ENCODE measurements at places on chromosomes 6 and 20.

- H3K27me3 ChIP-seq = peaks cover 75% of the 10 kb centered on the region
- no peak for DNase-seq
- H3K4me3 ChIP-seq = no peak overlapping the region
- H3K4me1 ChIP-seq = no peaks in the 10 kb centered on the region
- no peaks in the 10 kb centered on the region for H3K36me3 ChIP-seq
Observed at GRCh38 chr20:572727-573126, 29.1 kb upstream of the CSNK2A1 start.

GRCh38 chr6:70414813-70415212 lies 1.5 kb downstream of the FAM135A start:
- peaks cover 24% of the 10 kb centered on the region for H3K4me1 ChIP-seq
- H3K27ac ChIP-seq = peak overlapping the region; percentile 92
- H3K4me3 ChIP-seq = no peak overlapping the region
- no peaks in the 10 kb centered on the region for H3K27me3 ChIP-seq

- H3K27me3 ChIP-seq = no peaks in the 10 kb centered on the region
- H3K4me3 ChIP-seq = no peak within 1 kb of the TSS
- H3K4me1 ChIP-seq = no peaks in the 10 kb centered on the region
- H3K27ac ChIP-seq = no peak within 1 kb of the TSS
Observed at GRCh38 chr6:32529697-32530430, at the start of gene HLA-DRB5. TSS of gene HLA-DRB5 (minus strand) at chr6:32530287. CDS start at chr6:32530224, 63 bp downstream.

DNA sequence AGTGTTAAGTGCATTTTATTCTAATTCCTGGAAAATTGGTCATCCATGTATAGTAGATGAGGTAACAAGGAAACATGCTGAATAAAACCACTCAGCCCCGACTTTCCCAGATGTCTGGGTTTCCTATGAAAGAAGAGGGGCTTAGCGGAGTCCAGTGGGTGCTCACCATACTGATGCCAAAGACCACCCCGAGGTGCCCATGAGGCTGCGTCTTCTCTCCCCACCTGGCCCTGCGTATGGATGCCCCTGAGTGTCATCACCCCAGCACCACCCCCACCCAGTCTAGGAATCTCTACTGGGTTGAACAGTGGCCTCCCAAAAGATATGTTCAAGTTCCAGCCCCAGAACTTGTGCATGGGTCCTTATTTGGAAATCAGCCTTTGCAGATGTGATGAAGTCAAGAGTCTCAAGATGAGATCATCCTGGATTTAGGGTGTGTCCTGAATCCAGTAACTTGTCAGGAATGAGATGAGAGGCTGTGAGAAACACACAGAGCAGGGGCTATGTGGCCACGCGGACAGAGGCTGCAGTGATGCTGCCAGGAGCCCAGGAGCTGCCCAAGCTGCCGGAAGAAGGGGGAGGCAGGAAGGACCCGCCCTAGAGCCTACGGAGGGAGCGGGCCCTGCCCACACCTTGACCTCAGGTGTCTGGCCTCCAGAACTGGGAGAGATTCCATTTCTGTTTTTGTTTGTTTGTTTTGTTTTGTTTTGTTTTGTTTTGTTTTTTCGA lies 124.6 kb upstream of the CDH4 start:
- H3K4me1 ChIP-seq = no peaks in the 10 kb centered on the region
- H3K27me3 ChIP-seq = no peaks in the 10 kb centered on the region
- DNase-seq = no peak

- H3K4me1 ChIP-seq = no peaks in the 10 kb centered on the region
- DNase-seq = no peak
- H3K36me3 ChIP-seq = peaks cover 3% of the 10 kb centered on the region
- H3K27ac ChIP-seq = no peak overlapping the region
Observed at GRCh38 chr20:20414640-20415220, 46.8 kb downstream of the INSM1 start.

DNA sequence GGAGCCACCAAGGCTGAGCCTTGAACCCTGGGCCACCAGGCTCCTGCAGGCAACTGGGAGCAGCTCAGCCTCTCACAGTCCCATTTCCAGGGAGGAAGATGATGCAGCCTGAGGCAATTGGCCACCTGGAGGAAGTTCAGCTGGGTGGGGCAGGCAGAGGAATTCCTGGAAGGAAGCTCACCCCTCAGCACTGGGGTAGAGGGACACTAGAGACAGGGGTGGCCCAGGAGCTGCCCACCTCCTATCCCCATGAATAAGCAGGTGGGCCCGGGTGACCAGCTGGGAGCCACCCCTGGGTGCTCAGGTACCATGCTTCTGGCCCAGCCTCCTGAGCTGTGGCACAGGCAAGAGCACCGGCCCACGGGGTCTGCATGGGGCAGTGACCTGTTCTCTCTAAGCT lies 3.6 kb upstream of the HSPA12B start:
- no peak overlapping the region for H3K4me3 ChIP-seq
- peak overlapping the region; percentile 41 for H3K27ac ChIP-seq
- H3K27me3 ChIP-seq = peaks cover 35% of the 10 kb centered on the region
- H3K4me1 ChIP-seq = peaks cover 11% of the 10 kb centered on the region
- H3K36me3 ChIP-seq = no peaks in the 10 kb centered on the region

DNA sequence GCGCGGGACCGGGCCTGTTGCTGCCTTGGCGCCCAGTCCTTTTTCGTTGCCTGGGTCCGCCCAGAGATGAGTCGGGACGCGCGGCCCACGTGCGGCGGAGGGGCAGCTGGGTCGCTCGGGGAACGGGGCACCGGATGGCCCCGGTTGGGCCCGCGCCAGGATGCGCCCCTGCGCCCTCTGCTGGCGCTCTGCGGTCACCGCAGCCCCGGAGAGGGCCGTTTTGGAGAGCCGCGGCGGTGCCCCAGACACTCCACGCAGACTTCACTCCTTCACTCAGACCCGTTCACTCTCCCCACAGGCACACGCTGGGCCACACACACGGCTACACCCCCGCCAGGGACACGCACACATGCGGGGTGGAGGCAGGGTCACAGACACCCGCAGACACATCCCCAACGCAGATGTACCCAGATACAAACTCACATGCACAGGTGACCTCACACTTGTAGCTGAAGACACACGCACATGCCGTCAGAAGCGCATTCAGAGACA lies 38.8 kb downstream of the SRC start:
- peaks cover 42% of the 10 kb centered on the region for H3K36me3 ChIP-seq
- H3K4me3 ChIP-seq = peak overlapping the region; percentile 48
- H3K27me3 ChIP-seq = no peaks in the 10 kb centered on the region
- H3K27ac ChIP-seq = peak overlapping the region; percentile 43
- DNase-seq = peak; percentile 84

- DNase-seq = no peak
- no peak overlapping the region for H3K27ac ChIP-seq
- H3K36me3 ChIP-seq = peaks cover 84% of the 10 kb centered on the region
Observed at GRCh38 chr20:31551163-31552081, 37.2 kb downstream of the HM13 start.

- no peak for DNase-seq
- peaks cover 16% of the 10 kb centered on the region for H3K36me3 ChIP-seq
- H3K27me3 ChIP-seq = no peaks in the 10 kb centered on the region
- peak overlapping the region; percentile 98 for H3K27ac ChIP-seq
- peaks cover 23% of the 10 kb centered on the region for H3K4me1 ChIP-seq
Observed at GRCh38 chr6:30327232-30327746, 562 bp downstream of the TRIM39 start.

DNA sequence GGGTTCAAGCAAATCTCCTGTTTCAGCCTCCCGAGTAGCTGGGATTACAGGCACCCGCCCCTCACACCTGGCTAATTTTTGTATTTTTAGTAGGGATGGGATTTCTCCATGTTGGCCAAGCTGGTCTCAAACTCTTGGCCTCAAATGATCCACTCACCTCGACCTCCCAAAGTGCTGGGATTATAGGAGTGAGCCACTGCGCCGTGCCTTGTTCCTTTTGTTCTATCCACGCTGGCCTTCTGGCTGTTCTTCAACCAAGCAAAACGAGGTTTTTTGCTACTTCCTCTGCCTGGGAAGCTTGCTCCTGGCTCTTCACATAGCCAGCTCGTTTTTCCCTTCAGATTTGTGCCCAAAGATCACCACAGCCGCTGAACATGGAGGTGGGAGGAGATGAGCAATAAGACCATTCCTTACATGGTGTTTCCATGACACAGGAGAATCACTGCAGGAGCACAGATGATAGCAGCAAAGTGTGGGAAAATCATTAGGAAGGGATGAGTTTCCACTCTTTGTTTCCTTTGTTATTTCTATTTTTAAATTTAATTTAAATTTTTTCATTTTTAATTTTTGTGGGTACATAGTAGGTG lies 201.0 kb upstream of the ZNF217 start:
- H3K4me1 ChIP-seq = no peaks in the 10 kb centered on the region
- no peaks in the 10 kb centered on the region for H3K27me3 ChIP-seq
- no peak for DNase-seq
- no peak overlapping the region for H3K4me3 ChIP-seq
- H3K36me3 ChIP-seq = no peaks in the 10 kb centered on the region

DNA sequence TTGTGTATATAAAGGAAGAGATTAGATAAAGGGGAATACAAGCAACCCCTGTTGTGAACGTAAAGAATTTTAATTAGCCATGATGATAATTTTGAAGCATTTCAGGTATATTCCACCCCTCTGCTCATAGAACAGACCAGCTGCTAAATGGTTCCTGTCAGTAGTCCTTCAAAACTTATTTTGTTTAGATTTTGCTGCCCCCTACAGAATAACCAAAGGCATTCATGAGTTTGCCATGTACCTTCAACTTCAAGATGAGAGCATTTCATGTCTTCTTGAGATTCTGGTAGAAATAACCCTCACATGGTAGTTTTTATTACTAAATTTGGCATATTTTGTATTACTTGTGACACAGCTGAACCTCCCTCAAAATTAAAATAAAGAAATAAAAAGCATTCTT lies 1586.7 kb downstream of the HACE1 start:
- H3K36me3 ChIP-seq = no peaks in the 10 kb centered on the region
- no peak overlapping the region for H3K27ac ChIP-seq
- H3K4me1 ChIP-seq = no peaks in the 10 kb centered on the region
- no peaks in the 10 kb centered on the region for H3K27me3 ChIP-seq
- no peak for DNase-seq

DNA sequence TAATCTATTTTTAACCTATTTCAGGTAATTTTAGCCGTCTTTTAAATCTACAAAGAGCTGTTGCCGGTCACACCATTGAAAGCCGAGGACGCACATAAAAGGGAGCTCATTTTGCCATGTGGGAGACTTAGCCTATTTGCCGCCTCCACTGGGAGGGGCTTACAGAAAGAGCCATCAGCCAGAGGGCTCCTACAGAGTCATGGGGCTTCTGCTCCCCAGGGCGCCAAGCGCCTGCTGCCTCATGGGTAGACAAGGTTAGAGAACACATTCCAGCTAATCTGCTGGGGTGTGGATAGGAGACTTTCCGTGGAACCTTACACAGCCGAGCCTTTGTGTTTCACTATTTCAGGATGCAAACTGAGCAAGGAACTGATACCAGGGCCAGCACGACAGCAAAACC lies 12.6 kb downstream of the PCMTD2 start:
- peaks cover 48% of the 10 kb centered on the region for H3K36me3 ChIP-seq
- no peaks in the 10 kb centered on the region for H3K27me3 ChIP-seq
- no peak overlapping the region for H3K27ac ChIP-seq
- no peak for DNase-seq

DNA sequence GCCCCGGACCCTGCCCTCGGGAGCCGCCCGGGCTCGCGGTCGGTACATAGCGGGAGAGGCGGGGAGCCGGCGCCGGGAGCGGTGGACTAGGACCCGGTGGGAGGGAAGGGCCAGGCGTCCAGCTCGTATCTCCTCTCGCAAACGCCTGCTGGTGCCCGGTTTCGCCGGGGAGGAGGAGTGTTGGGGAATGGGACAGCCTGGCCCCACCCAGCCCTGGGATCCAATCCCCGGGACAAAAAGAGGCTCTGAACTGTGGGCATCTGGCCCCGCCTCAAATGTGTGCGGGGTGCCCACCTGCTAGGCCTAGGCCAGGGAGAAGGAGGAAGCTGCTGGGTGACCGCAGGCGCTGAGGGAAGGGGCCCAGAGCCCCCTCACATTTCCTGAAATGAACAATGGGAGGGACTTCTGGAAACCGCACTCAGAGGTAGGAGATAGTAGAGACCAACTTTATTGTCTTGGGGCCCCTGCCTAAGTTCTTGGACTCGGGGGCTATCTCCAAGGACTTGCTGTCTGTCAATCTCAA lies at the start of gene KCNK17:
Gene KCNK17 (minus strand): TSS at position 147 of the 523 bp plus-strand sequence. CDS start 99 bp downstream, at position 48.
- peak within 1 kb of the TSS; percentile 16 for H3K4me3 ChIP-seq
- peaks cover 19% of the 10 kb centered on the region for H3K4me1 ChIP-seq
- no peaks in the 10 kb centered on the region for H3K36me3 ChIP-seq
- DNase-seq = no peak
- no peak within 1 kb of the TSS for H3K27ac ChIP-seq
- peaks cover 57% of the 10 kb centered on the region for H3K27me3 ChIP-seq

DNA sequence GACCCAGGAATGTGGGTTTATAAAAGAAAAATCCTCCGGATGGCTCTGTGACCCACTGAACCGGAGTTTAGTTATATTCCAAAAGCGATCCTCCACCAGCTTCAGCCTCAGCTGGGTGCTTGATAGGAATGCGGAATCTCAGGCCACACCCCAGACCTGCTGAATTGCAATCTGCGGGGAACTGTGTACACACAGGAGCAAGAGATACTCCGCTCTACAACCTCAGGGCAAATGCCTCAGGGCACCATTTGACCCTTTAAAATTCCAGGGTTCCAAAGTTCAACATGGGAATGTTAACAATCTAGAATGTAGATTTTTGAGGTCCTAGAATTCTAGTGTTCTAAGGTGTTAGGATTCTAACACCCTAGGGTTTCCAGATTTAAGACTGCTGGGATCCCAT lies 10.8 kb downstream of the BPIFA2 start:
- no peak overlapping the region for H3K27ac ChIP-seq
- H3K4me1 ChIP-seq = no peaks in the 10 kb centered on the region
- no peaks in the 10 kb centered on the region for H3K27me3 ChIP-seq
- no peak overlapping the region for H3K4me3 ChIP-seq

GRCh38 chr6:140276133-140276532 lies 901.7 kb upstream of the CITED2 start:
- no peak for DNase-seq
- H3K4me3 ChIP-seq = no peak overlapping the region
- no peaks in the 10 kb centered on the region for H3K36me3 ChIP-seq
- H3K4me1 ChIP-seq = no peaks in the 10 kb centered on the region

GRCh38 chr6:2790588-2791449 lies 25.6 kb downstream of the WRNIP1 start:
- H3K4me3 ChIP-seq = peak overlapping the region; percentile 4
- peaks cover 6% of the 10 kb centered on the region for H3K36me3 ChIP-seq
- peaks cover 40% of the 10 kb centered on the region for H3K4me1 ChIP-seq
- H3K27me3 ChIP-seq = no peaks in the 10 kb centered on the region
- H3K27ac ChIP-seq = peak overlapping the region; percentile 85

- H3K36me3 ChIP-seq = no peaks in the 10 kb centered on the region
- peak overlapping the region; percentile 99 for H3K27ac ChIP-seq
- DNase-seq = peak; percentile 87
- peak overlapping the region; percentile 89 for H3K4me3 ChIP-seq
- no peaks in the 10 kb centered on the region for H3K27me3 ChIP-seq
Observed at GRCh38 chr6:35259948-35260590, 534 bp downstream of the ZNF76 start.

DNA sequence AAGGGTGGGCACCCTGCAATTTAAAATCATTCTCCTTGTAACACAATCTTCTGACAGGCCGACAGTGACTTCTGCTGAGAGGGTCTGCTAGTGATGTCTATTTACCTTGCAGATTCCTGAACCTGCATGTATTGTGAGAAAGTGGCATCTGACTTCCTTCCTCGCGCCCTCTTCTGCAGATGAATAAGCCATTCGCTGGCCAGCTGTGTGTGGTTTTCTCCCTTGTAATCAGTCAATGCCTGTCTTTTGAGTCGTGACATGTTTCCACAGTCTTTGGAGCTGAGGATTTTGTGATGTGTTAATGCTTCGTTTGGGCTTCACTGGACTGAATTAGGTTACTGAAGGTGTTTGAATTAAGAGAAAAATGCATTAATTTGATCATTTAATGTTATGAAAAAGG lies 125.3 kb downstream of the GRM1 start:
- H3K4me3 ChIP-seq = no peak overlapping the region
- no peak for DNase-seq
- H3K36me3 ChIP-seq = no peaks in the 10 kb centered on the region
- H3K27ac ChIP-seq = no peak overlapping the region
